Muscle of arm (tissue), 14 donors: ENCODE measurements at places on chromosomes 2 and 18.

DNA sequence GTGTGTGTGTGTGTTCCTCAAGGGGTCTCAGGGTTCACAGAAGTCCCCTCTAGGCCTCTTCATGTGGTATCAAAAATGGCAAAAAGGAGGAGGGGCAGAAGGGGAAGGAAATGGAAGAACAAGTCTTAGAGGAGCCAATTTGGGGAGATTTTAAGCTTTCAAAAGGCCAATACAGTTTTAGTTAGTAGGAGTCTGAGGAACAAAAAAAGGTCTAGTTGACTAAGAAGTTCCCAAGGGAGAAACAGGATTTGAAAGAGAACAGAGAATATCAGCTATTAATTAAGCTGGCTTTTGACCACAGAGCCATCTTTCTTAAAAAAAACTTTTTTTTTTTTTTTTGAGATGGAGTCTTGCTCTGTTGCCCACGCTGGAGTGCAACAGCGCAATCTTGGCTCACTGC, 7.1 kb downstream of the RNF125 start:
- DNase-seq: no peak

GRCh38 chr2:23494286-23494685, 109.3 kb downstream of the KLHL29 start:
- no peak for DNase-seq

DNA sequence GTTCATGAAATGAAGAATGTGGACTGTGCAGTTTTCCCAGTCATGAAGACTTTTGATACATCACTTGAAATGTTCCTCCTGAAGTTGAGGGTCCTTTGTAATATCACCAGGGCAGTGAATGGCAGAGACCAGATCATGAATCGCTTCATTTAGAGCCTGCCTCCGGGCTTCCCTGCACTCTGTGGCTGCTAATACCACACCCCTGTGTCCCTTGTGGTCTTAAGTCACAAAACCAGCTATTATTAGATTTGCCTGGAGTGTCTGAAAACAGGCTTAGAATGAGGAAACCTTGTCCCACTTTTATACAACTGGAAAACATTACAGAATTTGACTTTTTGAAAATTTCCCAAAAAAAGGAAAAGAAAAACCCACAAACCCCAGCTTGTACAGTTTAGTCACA, 147.9 kb downstream of the MGAT5 start:
- no peak for DNase-seq

- no peak for DNase-seq
These were observed 153.1 kb upstream of the ARL4C start for GRCh38 chr2:234649951-234650350.

- no peak for DNase-seq
These were observed 13.5 kb downstream of the HNMT start for GRCh38 chr2:137977790-137978189.

DNA sequence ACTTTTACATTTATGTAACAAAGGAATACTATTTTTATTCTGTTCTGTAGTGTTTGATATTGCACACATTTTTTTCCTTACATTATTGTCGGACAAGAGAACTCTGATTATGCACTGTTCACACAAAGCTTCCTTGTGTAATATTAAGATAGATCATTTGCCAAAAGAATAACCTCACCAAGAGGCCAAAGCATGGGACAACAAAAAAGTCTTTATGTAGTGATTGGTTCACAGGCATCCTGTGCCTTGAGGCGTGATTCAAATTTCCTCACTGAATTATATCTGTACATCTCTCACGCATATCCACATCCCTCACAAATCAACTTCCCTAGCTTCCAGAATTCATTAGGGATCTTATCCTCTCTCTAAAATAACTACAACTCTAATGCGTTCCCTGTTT, 642.7 kb downstream of the NR4A2 start:
- DNase-seq: no peak

DNA sequence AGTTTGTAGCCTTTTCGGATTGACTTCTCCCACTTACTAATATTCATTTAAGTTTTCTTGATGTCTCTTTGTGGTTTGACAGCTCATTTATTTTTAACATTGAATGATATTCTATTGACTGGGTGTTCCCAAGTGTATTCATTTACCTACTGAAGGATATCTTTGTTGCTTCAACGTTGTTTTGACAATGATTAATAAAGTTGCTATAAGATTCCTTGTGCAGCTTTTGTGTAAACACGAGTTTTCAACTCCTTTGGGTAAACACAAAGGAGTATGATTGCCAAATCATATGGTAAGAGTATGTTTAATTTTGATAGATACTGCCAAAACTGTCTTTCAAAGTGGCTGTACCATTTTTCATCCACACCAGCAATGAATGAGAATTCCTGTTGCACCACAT, 1200.9 kb downstream of the DSC3 start:
- DNase-seq: no peak

DNA sequence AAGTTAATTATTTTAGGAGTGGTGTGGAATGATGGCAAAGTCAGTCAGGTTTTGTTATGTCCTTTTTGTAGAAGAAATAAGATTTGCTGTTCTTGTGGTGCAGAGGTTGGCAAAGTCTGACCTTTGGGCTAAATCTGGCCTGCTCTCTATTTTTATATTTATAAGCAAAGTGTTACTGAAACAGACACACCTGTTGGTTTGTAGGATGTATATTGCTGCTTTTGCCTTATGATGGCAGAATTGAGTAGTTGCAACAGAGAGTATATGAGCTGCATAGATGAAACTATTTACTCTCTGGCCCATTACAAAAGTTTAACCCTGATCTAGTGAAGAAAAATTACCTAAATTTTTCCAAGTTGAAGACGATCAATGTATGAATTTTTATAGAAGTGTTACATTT, 34.1 kb upstream of the KCNJ13 start:
- no peak for DNase-seq

DNA sequence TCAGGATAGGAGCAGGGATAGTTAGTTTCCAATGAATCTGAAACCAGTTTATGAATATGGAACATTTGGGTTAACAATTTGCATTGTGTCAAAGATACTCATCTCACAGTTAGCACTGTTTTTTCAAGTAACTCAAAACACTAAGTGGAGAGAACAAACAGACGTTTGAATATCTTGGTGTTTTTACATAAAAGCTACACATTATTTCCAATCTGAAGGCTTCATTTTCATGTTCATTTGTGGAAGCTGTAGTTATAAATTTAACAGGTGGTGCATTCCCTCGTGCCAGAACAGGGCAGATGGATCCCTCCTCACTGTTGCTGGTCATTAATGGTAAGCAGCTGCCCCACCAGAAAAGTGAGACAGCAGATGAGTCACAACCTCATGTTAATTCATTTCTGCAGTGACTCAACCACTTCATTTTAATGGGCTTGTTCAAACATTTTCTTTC, 286.9 kb downstream of the TMX3 start:
- DNase-seq: peak; percentile 23

GRCh38 chr2:216880509-216881184, 20.8 kb upstream of the TNP1 start:
- DNase-seq: no peak

GRCh38 chr18:31426021-31426420, 21.5 kb upstream of the DSG3 start:
- no peak for DNase-seq

GRCh38 chr18:69518989-69519388, 118.3 kb downstream of the DOK6 start:
- no peak for DNase-seq

GRCh38 chr2:111226876-111227700, 106.4 kb downstream of the BCL2L11 start:
- DNase-seq: no peak

DNA sequence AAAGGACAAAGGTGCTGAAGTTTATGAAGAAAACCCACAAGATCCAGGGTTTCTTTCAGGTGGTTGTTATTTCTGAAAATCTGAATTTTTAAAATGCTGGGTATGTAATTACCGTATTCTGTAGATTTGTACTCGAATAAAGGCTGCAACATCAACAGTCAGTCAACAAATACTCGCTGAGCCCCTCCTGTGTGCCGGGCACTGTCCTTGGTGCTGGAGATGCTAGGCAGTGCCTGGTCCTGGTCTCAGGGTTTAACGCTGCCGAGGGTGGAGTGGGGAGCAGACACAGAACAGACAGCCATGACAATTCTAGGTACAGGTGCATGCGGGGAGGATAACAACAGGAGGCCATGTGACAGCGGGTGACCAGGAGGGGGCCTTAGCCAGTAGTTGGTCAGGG, 27.2 kb upstream of the PDIA6 start:
- DNase-seq: peak; percentile 24

DNA sequence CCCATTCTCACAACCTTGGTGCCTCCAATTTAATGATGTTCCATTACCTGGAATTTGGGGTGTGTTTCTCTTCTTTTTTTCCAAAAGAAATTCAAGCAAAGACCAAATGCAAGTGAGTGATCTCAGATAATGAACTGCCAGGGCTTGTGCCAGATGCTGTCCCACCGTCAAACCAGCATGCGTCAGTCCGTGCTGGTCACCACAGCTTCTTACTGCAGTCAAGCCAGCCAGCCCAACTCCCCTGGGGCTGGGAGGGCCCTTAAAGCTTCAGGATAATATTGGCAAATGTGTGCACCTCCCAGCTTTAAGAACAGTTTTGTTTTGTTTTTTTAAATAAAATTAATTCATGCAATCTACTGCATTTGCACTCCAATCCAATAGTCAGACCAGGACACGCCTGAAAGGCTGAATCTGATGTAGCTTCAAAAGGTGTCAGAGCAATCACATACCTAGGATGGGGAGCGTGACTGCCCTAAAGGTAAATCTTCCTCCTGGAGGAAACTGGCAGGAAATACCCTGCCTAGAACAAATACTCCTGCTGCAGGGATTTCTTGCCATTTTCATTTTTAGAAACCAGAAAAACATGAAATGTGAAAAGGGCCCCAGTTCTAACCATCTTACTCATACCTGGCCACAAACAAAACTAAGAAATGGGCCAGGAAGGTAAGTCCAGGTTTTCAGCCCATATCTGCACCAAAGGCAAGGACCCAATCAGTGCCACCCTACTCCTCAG, 26.8 kb upstream of the SP3 start:
- DNase-seq: peak; percentile 67

GRCh38 chr2:119637371-119637770, 41.6 kb upstream of the TMEM177 start:
- no peak for DNase-seq

- DNase-seq: no peak
These were observed 118.9 kb upstream of the HNMT start for GRCh38 chr2:137845422-137845821.

- DNase-seq: no peak
These were observed 3.7 kb downstream of the ALPG start for GRCh38 chr2:232410238-232410900.

- no peak for DNase-seq
These were observed 48.3 kb downstream of the RFTN2 start for GRCh38 chr2:197626965-197627625.

DNA sequence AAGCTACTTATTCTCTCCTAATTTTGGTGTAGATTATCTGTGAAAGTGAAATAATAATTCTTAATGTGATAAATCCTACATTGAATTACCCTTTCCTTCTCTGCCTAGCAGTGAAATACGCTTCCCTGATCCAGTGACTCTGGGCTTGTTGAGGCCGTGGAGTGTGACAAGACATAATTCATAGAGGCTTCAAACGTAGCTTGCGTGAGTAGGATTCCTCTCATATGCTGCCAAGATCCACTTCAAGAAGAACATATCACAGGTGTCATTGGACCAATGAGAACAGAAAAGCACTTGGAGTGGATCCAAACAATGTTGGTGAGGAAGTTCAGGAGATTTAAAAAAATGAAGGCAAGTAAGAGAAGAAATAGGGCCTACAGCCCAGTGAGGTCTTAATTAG, 221.3 kb upstream of the TMEFF2 start:
- DNase-seq: no peak

DNA sequence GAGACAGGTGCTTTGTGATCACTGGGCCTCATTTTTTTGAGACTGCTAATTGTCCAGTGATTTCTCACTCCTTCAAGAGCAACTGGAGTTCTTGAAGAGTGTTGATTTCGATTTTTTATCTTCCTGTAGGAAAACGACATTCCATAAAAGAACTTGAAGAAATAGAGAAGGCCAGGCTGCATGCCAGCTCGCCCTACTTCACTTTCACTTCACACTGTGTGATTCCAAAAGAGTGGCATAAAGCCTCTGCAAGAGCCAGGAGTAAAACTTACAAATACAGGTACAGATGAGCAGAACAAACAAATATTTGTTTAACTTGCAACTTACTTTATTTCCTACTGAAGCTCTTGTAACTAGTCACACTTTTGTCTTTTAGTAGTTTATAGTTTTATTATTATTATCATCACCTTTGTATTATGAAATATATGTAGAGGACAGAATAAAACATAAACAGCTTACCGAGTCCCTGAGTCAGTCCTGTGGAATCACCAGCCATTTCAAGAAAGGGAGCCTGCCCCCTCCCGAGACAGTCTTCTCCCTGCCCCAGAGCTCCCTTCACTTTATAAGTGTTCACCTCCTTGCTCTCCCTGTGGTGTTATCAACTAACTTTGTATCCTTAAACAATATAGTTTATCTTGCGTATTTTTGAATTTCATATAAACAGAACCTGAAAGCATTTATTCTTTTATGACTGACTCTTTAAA, 8.7 kb downstream of the FAM228A start:
- DNase-seq: no peak

DNA sequence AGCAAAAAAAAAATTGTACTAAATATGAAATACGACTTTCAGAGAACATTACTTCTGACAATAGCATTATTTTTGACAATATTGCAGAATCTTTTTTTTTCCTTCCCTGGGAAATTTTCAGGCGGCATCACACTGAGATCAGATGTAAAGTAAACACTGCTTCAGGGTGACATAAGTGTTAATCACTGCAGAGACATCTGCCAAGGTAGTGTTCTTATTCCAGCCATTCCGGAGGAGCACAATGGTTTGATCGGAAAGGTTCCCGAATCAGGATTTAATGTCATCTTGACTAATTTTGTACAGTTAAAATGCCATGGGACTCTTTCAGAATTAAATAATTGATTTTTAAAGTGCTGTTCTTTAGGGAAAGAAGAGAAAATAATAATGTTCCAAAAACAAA, 56.7 kb upstream of the ZNF236 start:
- no peak for DNase-seq

DNA sequence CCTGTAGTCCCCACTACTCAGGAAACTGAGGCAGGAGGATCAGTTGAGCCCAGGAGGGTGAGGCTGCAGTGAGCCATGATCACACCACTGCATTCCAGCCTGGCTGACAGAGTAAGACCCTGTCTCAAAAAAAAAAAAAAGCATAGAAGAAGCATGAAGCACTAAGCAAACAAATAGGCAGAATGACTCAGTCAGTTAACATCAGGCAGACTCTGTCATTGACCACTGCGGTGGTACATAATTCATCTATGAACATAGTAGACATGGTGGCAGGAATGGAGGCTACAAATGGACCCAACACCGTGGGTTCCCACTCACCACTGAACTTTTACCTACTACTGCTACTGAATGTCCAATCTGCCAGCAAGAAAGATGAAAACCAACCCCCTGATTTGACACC, 7.6 kb upstream of the ASXL2 start:
- no peak for DNase-seq

DNA sequence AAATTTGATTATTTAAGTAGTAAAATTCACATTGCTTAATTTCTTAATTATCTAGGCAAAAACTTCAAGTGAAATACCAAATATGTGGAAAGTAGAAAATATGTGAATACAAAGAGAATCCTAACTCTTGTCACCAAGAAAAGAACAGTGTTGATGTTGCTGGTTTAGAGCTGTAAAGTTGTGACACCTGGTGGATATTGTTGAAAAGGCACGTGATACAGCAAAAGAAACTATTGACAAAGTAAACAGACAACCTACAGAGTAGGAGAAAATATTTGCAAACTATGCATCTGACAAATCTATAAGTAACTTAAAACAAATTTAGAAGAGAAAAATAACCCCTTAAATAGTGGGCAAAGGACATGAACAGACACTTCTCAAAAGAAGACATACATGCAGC, 25.6 kb upstream of the ZC3H15 start:
- DNase-seq: peak; percentile 12
